ENCODE measurements at places on chromosomes 2 and 18.

- DNase-seq: peak; percentile 63
Measured at GRCh38 chr2:64405581-64406406, 48.2 kb upstream of the LGALSL start.

GRCh38 chr2:65077898-65078297 lies 21.7 kb downstream of the CEP68 start:
- DNase-seq: no peak

GRCh38 chr2:25066455-25066854 lies 24.6 kb downstream of the EFR3B start:
- DNase-seq: no peak

GRCh38 chr18:58321986-58322385 lies 278.0 kb downstream of the NEDD4L start:
- DNase-seq: peak; percentile 81

GRCh38 chr2:10170256-10170655 lies 47.7 kb downstream of the RRM2 start:
- DNase-seq: no peak

- DNase-seq: peak; percentile 78
Measured at GRCh38 chr2:84901593-84902120, 3.8 kb upstream of the TMSB10 start.

- peak; percentile 39 for DNase-seq
Measured at GRCh38 chr2:11833601-11834000, 87.2 kb downstream of the LPIN1 start.

- DNase-seq: no peak
Measured at GRCh38 chr2:216557413-216557812, 58.8 kb downstream of the RPL37A start.

DNA sequence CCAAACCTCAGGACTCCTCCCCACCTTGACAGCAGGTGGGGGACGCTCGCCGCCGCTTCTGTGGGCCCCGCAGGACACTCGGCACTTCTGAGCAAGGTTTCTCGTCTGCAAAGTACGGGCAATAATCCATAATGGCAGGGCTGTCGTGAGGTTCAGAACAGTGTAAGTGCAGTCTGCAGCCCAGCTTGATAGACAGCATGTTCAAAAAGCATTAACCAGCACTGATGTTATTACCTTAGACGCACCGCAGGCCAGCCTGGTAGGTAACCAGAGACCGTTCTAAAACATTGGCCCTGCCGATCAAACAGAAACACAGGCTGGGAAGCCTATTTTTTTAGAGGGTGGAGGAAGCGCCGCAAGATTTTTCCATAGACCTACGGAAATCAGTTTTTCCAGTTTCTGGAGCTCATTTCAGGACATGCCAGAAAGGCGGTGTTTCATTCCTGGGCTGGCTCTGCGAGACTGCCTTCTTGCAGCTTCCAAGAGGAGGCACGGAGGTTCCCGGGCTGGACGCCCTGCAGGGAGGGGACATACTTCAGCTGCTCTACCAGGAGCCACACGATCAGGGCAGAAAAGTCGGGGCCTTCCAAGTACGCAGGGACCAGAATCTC lies 148.7 kb downstream of the TPO start:
- no peak for DNase-seq

DNA sequence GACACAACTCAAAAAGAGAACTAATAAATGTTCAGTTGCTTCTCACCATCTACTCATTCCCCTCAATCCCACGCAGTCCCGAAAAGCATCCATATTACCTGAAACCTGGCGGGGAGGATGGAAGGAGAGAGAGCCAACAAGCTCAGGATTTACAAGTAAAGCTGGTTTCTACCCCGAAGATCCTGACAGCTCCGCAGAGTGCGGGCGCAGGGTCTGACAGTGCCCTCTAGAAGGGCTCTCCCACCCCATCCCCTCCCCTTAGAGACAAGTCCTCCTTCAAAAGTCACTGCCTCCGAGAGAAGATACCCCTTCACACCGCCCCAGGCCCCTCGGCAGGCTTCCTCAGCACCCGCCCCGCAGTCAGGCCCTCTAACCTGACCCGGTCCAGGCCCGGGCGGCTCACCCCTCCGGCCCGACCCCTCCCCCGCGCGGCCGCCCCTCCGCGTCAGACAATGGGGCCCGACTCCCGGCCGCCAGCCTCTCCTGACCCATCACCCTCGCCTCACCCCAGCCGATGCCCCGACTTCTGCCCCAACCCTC lies 550 bp downstream of the RAB1A start:
- no peak for DNase-seq
